ENCODE measurements at places on chromosomes 4 and X.

DNA sequence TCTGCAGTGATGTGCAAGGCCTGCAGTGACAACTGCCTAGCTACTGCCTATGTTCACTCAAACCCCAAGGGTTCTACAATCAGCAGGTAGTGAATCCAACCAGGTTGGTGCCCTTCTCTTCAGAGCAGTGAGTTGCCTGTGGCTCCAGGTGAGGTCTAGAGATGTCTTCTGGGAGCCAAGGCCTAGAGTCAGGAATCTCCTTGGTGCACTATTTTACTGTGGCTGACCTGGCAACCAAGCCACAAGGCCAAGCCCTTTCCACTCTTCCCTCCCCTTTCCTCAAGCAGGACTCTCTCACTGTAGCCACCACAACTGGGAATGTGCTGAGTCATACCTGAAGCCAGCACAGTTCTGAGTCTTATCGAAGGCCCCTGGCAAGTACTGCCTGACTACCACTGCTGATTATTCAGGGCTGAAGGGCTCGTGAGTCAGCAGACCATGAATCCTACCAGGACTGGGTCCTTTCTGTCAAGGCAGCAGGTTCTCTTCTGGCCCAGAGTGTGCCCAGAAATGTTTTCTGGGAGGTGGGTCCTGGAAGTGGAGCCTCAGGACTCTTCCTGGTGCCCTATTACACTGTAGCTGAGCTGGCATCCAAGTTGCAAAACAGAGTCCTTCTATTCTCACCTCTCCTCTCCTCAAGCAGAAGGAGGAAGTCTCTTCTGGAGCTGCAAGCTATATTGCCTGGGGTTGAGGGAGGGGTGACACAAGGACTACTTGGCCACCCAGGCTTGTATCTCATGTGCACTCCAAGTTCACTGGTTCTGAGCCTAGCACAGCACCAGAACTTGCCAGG is 111.6 kb downstream of the BTC start:
- DNase-seq: no peak

DNA sequence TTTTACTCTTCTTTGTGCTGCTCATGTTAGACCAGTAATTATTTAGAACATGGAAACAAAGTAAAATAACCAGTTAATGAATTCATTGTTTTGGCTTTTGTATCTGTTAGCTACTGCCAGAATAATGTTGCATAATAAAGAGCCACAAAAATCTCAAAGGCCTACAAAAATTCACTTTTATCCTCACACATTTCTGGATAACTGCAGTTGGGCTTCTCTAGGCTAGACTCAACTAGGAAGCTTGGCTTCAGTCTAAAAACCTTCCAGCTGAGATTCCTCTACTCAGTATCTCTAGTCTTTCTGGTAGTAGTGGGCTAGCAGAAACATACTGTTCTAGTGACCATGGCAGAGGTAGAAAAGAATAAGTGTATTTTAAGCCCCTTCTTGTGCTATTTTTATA is 73.0 kb downstream of the FAT4 start:
- no peak for DNase-seq

DNA sequence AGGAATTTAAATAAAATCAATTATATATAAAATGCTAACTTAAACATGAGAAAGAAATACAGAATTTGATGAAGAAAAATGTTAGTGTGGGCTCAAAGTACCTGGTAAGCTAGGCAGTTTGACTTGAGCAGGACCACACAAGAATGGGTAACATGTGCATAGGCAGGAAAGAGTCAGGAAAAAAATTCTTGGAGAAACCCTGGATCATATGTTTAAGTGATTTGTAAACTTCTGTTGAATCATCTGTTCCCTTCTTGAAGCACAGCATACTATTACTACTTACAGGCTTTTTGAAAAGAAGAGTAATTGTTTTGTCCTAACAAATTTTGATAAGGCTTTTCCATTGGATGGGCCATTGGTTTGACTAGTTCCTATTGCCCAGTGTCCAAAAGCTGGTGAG is 37.5 kb upstream of the FHDC1 start:
- no peak for DNase-seq

- DNase-seq: no peak
These were observed 351.3 kb downstream of the SLC7A11 start for GRCh38 chr4:137890812-137891211.

- DNase-seq: no peak
These were observed 342.3 kb downstream of the GRXCR1 start for GRCh38 chr4:43234626-43235415.

DNA sequence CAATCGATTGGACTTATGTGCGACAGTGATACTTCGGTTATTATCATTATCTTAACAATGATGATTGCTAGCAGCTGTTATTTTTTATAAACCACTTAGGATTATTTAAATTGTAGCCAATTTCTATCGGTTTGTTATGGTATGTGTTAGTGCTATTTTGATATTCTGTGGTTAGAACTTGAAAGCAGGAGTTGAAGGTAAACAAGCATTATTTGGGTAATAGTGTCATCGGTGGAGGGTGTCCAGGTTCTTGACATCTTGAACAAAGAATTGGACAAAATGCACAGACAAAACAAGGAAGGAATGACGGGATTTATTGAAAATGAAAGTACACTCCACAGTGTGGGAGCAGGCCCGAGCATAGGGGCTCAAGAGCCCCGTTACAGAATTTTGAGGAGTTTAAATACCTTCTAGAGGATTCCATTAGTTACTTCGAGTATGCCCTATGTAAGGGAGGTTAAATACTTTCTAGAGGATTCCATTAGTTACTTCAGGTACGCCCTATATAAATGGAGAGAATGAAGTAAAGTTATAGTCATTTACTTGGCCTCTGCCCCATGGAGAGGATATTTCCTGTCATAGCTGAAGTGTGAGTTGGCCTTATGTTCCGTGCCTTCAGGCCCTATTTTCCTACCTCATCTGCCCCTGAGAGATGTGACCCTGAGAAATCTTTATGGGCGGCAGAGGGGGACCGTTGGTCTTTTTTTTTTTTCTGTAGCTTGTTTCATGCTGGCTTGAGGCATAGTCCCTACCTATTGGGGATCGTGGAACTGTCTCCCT is 13.1 kb downstream of the MOB1B start:
- no peak for DNase-seq
